ENCODE measurements at places on chromosomes 13 and 19. TPM values are rescaled to one million over a fixed set of nuclear protein-coding genes. Genes with fewer than 3 reads are reported as not detected.

GRCh38 chr13:99351772-99352171 lies 44.6 kb upstream of the GPR183 start:
- peaks cover 26% of the 10 kb centered on the region for H3K4me1 ChIP-seq
- H3K27ac ChIP-seq: no peak overlapping the region
- no peaks in the 10 kb centered on the region for H3K27me3 ChIP-seq
- no peak overlapping the region for H3K4me3 ChIP-seq
- no peaks in the 10 kb centered on the region for H3K36me3 ChIP-seq
- DNase-seq: no peak

The SYNE4 gene
- total RNA-seq: 0.26 TPM

The OR7C1 gene
- total RNA-seq: not detected

DNA sequence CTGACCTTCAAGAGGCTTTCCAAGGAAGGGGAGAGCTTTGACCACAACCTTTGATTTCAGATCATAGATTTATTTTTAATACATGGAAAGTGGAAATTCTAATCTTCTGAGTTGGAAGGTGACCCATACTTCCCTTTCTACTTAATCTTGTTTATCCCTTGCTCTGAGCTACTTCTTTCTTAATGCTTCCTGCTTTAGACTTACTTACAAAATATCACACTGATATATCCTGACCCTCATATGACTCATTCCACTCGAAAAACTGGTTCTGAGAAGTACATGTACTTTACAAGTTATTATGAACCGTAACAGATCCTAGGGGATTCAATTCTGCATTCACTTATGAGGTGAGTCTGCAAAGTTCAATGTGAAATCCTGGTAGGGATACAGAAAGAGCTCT lies 76.2 kb upstream of the IRS2 start:
- H3K36me3 ChIP-seq: no peaks in the 10 kb centered on the region
- no peak overlapping the region for H3K27ac ChIP-seq
- H3K4me1 ChIP-seq: peaks cover 22% of the 10 kb centered on the region
- no peak overlapping the region for H3K4me3 ChIP-seq
- no peaks in the 10 kb centered on the region for H3K27me3 ChIP-seq

The TUBA3C gene
- total RNA-seq: not detected

DNA sequence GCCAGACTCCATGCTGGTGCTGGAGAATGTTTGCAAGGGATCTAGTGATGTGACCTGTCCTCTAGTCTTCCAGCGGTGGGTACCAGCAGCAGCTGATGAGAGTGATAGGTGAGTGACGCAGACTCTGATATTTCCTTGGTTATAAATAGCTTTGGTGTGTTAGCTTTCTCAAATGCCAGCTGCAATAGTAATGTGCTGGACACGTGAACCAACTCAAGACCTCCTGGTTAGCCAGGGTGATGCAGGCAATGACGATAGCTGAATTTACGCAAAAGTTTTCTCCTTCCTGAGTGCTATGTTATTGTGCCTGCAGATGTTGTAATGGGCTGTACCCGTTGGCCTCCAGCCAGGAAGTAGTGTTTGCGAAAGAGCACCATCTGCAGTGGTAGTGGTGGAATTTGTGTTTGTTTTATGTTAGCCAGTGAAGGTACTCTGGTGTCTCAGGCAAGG lies 129.5 kb downstream of the CYSLTR2 start:
- H3K4me1 ChIP-seq: no peaks in the 10 kb centered on the region
- no peak overlapping the region for H3K27ac ChIP-seq
- H3K4me3 ChIP-seq: no peak overlapping the region
- no peaks in the 10 kb centered on the region for H3K36me3 ChIP-seq
- peak; percentile 12 for DNase-seq
- no peaks in the 10 kb centered on the region for H3K27me3 ChIP-seq

The ZNF223 gene
- 4.2 TPM for total RNA-seq

GRCh38 chr13:114008964-114009589 lies 35.2 kb upstream of the C13orf46 start:
- H3K27me3 ChIP-seq: no peaks in the 10 kb centered on the region
- no peak overlapping the region for H3K27ac ChIP-seq
- no peaks in the 10 kb centered on the region for H3K4me1 ChIP-seq
- no peak for DNase-seq

DNA sequence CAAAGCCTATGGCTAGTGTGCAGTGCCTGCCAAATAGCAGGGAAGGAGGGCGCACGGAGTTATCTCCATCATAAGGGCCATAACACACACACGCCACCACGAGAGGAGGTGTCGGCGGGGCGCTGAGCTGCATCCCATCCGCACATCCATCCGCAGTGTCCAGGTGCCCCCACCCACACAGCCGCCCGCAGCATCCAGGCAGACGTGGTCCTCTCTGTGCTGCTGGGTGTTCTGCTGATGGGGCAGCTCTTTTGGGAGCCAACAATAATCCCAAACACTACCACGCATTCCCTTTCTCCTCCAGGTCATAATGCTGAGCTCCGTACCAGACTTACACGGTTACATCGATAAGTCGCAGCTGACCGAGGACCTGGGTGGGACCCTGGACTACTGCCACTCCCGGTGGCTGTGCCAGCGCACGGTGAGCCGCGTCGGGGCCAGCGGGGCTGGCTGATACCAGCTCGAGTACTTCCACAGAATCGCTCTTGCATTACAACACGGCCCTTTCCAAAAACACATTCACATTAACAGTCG lies 41.5 kb upstream of the F7 start:
- no peaks in the 10 kb centered on the region for H3K27me3 ChIP-seq
- no peak overlapping the region for H3K27ac ChIP-seq
- H3K4me1 ChIP-seq: no peaks in the 10 kb centered on the region
- no peak overlapping the region for H3K4me3 ChIP-seq
- H3K36me3 ChIP-seq: peaks cover 48% of the 10 kb centered on the region

The FGF14 gene
- 0.13 TPM for total RNA-seq

The MYPOP gene
- total RNA-seq: 4.7 TPM

DNA sequence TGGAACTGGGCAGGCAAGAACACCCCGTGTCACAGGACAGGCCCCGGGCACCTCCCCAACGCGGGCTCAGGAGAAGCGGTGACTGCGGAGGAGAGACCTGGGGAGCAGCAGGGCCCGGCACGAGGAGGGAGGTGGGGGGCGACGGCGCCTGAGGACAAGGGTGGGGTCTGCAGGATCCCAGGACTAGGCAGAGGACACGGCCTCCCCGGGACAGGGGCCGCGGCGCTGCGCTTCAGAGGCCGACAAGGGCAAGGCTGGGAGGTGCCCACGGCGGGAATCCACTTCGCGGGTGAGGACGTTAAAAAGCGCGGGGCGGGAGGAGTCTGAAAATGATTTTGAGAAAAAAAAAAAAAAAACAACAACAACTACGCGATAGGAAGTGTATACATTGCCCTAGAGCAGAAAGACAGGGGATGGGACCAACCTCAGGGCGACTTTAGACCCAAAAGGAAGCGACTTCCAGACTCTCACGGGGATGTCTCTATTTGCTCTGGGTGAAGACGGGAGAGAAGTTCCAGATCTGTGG lies 44.9 kb downstream of the ZNF611 start:
- no peaks in the 10 kb centered on the region for H3K27me3 ChIP-seq
- no peaks in the 10 kb centered on the region for H3K4me1 ChIP-seq
- peak overlapping the region; percentile 95 for H3K27ac ChIP-seq
- H3K4me3 ChIP-seq: peak overlapping the region; percentile 56

The INSL3 gene
- not detected for total RNA-seq

DNA sequence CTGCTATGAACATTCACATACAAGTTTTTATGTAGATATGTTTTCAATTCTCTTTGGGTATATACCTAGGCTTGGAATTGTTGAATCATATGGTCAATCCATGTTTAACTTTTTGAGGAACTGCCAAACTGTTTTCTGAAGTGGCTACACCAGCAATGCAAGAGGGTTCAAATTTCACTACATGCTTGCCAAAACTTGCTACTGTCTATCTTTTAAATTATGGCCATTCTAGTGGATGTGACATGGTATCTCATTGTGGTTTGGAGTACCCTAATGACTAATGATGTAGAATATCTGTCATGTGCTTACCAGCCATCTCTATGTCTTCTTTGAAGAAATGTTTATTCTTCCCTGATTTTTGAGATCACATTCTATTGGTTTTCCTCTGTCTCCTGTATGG lies 860.3 kb downstream of the DIAPH3 start:
- H3K4me1 ChIP-seq: no peaks in the 10 kb centered on the region
- H3K4me3 ChIP-seq: no peak overlapping the region
- no peak for DNase-seq
- no peaks in the 10 kb centered on the region for H3K27me3 ChIP-seq
- no peak overlapping the region for H3K27ac ChIP-seq
- H3K36me3 ChIP-seq: no peaks in the 10 kb centered on the region

DNA sequence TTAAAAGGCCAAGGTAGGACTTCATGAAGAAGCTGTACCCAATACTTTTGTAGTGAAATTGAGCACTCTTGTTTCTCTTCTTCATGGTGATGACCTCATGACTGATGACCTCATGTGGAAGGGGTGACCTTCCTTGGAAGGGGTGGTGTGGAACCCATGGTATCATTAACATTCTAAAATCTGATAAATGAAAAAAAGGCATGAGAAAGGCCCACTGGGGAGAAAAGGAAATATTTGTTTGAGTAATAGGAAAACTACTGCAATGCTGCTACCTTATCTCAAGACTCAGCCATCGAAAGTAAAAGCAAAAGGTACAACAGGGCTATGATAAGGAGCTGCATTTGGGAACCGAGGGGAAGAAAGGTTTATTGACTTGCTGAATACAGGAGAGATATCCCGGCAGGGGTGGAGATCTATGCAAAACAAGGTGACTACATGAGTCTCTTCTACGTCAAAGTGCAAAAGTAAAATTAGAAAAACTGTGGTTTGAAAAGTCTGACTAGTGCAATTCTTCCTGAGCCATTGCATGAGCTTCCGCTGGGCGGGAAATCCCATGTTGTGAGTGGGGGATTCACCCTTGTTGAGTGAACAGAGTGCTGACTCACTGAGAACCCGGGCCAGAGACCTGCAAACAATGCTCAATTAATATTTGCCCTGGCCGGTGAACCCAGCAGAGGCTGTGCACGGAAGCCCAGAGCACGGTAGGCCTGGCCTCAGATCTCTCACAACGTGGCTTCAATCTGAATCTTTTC lies 138.9 kb upstream of the RFC3 start:
- no peaks in the 10 kb centered on the region for H3K36me3 ChIP-seq
- no peaks in the 10 kb centered on the region for H3K27me3 ChIP-seq
- peak overlapping the region; percentile 26 for H3K27ac ChIP-seq
- DNase-seq: no peak

- H3K27me3 ChIP-seq: peaks cover 30% of the 10 kb centered on the region
- no peak overlapping the region for H3K27ac ChIP-seq
- DNase-seq: no peak
- H3K4me1 ChIP-seq: peaks cover under 1% of the 10 kb centered on the region
- H3K4me3 ChIP-seq: no peak overlapping the region
Observed at GRCh38 chr19:45391346-45391745, 13.5 kb downstream of the PPP1R13L start.

DNA sequence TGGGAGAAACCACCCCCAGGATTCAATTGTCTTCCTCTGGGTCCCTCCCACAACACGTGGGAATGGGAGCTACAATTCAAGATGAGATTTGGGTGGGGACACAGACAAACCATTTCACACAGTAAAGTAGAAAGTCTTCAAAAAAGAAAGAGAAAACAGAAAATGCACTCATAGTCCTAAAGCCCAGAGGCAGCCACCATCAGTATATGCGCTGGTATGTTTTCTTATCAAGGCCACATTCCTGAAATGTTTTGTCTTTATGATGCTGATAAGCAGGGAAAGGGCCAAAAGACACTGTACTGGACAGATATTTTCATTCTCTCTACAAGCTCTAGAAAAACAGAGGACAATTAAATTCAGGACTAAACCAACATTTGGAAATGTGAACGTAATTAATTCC lies 375.8 kb upstream of the TSHZ3 start:
- no peak overlapping the region for H3K4me3 ChIP-seq
- no peaks in the 10 kb centered on the region for H3K27me3 ChIP-seq
- H3K36me3 ChIP-seq: no peaks in the 10 kb centered on the region
- H3K4me1 ChIP-seq: no peaks in the 10 kb centered on the region

The CEACAM19 gene
- 7.6 TPM for total RNA-seq
